ENCODE measurements at places on chromosomes 2 and 18.

- no peak for DNase-seq
Observed at GRCh38 chr18:46061387-46061786, 10.7 kb downstream of the PSTPIP2 start.

DNA sequence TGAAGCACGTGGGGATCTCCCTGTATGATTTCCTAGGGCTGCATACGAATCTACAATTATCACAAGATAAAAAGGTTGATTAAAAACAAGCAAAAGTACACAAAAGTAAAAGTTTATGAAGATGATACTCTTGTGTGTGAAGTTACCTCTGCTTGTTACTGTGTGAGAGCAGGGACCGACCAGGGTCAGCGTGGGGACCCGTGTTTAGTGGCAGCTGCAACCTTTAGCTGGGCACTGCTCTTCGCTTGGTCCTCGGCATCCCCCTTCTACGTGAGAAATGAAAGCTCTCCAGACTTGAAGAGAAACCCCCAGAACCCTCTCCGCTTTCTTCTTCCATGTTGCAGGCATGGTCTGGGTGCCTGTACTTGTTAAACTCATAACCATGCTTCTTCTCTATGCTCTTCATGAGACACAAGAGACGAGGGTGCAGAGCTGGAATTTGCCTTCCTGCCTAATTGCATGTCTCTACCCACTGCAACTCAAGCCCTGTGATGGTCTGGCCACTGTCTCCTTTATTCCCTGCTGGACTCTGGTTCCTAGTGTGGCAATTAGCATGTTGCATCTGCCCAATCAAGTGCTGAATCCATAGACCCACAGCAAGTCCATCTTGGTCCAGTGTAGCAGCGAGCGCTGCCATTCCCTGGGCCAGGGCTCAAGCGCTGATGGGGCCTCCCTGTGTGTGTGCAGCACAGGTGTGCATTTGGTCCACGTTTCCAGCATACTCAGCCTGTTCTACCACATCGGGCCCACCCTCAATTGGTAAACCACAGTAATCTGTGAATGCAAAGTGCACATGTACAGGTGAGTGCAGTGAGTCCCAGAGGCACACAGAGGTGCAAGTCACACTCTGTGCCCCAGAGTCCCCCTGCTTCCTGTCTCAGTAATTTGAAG is 88.5 kb downstream of the TWIST2 start:
- DNase-seq: no peak

- DNase-seq: no peak
Observed at GRCh38 chr2:241540401-241540770, 18.2 kb upstream of the BOK start.

- DNase-seq: no peak
Observed at GRCh38 chr2:191202209-191202721, 42.9 kb upstream of the MYO1B start.

GRCh38 chr18:77711096-77711495 is 461.4 kb downstream of the GALR1 start:
- DNase-seq: no peak

- DNase-seq: no peak
Observed at GRCh38 chr2:134722728-134723127, 3.9 kb upstream of the TMEM163 start.

DNA sequence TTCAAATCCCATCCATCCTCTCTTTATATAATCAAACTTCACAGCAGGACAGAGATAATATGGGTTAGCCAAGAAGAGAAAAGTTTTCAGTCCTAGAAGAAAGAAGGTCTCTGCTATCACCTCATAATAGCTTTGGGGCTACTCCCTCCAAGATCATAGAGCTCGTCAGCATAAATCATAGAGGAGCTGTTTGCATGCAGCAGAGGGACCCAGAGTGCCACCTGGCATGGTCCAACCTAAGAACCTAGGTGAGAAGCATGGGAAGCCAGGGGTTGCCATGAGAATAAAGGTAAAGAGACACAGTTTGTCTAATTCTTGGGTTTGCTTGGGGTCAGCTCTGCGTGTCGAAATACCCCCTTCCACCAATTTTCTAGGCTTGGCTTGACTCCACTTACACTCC is 87.1 kb upstream of the CYP1B1 start:
- DNase-seq: no peak

DNA sequence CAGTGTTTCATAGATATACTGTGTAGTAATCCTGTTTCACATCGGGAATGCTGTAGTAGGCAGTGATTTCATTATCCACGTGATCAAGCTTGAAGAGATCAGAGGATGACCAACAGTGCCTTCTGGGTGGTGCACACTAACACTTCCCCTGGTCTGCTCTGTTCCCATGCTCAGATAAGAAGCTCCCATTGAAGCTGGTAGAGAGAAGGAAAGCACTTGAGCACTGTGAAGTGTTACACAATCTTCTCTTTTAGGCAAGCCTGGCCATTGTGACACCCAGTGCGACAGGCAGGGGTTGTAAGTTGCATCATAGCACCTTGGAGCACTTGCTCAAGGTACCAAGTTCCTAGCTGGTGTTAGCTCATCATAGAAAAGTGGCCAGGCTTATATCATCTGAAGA is 30.6 kb upstream of the GPD2 start:
- DNase-seq: no peak

GRCh38 chr18:63534615-63535014 is 7.6 kb upstream of the SERPINB12 start:
- DNase-seq: no peak

DNA sequence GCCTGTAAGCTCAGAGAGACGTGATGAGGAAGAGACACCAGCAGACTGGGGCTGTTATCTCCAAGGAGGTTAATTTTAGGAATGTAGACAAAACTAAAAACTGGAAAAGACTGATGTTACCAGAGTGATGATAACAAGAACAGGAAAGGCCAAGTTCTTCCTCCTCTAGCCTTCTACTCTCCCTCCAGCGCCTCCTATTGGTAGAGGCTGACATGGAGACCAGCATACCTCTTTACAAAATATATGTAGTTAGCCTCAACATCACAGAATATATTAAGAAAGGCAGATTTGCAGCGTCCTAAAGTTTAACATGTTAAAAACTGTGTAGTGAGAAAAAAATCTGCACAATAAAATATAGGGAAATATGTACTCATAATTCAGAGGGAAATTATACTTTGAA is 66.0 kb downstream of the TCF4 start:
- DNase-seq: no peak

GRCh38 chr18:48947092-48947491 is 3.7 kb downstream of the SMAD7 start:
- DNase-seq: no peak

DNA sequence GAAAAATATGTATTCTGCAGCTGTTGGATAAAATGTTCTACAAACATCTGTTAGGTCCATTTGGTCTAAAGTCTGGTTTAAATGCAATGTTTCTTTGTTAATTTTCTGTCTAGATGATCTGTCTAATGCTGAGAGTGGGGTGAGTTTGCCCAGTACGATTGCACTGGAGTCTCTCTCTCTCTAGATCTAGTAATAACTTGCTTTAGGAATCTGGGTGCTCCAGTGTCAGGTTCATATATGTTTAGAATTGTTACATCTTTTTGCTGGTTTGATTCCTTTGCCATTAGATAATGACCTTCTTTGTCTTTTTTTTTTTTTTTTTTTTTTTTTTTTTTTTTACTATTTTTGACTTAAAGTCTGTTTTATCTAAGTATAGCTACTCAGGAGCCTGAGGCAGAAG is 10.4 kb downstream of the GCC2 start:
- no peak for DNase-seq

GRCh38 chr2:56729212-56729611 is 545.4 kb downstream of the CCDC85A start:
- DNase-seq: no peak

GRCh38 chr2:123723706-123724105 is 301.4 kb upstream of the CNTNAP5 start:
- no peak for DNase-seq

DNA sequence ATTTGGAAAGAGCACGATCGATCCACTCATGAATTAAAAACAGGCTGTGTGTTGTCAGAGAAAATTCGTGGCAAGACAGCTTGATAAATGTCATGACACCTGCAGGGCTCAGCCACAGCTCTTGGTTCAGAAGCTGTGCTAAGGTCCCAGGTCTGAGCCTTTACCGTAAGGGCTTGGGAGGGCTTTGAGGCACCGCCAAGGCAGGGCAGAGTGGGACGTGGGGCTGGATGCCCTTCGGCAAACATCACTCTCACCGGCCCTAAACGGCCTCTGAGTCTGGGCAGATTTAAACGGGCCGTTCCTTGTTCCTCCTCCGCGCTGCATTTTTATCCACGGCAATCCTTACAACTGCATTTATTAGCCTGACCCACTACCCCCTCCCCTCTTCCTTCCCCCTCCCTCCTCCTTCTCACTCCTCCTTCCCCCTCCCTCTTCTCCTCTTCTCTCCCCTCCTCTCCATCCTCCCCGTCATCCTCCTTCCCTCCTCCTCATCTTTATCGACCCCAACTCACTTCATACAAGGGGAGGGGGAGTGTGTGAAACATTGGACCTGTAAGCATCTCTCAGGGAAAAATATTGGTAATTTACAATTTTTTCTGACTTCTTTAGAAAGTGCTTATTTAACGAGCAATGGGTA is 33.9 kb downstream of the MBP start:
- DNase-seq: no peak

- DNase-seq: no peak
Observed at GRCh38 chr18:72444111-72444797, 99.9 kb downstream of the CBLN2 start.

- DNase-seq: peak; percentile 48
Observed at GRCh38 chr2:136116151-136116812, 1.7 kb downstream of the CXCR4 start.

GRCh38 chr18:35345460-35345921 is 1.3 kb upstream of the ZNF24 start:
- DNase-seq: no peak

GRCh38 chr2:12718015-12718671 is 1.4 kb downstream of the TRIB2 start:
- no peak for DNase-seq

GRCh38 chr2:69315160-69315761 is 71.8 kb downstream of the GFPT1 start:
- DNase-seq: no peak

DNA sequence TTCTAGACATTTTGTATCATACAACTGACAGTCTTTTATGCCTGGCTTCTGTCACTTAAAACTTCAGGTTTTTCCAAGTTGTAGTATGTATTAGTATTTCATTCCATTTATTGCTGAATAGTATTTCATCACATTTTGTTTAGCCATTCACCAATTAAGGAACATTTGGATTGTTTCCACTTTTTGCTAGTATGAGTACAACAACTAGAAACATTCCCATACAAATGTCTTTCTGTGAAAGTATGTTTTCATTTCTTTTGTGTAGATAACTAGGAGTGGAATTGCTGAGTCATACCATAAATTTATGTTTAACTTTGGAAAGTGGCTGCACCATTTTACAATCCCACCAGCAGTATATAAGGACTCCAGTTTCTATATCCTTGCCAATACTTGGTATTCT is 135.9 kb downstream of the ATAD2B start:
- DNase-seq: no peak

DNA sequence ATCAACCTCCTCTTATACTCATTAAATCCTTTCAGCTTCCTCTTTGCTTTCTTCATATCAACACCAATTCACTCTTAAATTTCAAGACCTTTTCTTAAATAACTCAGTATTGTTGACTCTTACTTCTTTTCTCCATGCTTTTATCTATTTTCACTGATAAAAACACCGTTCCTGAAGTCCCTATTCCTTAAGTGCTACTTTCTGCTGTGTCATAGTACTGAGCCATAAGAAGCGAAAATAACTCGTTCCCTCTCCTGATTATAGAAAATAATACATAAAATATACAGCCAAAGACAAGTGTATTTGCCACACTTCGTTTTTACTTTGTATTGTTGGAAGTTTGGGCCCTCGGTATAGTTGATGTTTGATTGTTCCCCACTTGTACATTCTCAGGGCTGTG is 181.0 kb downstream of the DIS3L2 start:
- no peak for DNase-seq

DNA sequence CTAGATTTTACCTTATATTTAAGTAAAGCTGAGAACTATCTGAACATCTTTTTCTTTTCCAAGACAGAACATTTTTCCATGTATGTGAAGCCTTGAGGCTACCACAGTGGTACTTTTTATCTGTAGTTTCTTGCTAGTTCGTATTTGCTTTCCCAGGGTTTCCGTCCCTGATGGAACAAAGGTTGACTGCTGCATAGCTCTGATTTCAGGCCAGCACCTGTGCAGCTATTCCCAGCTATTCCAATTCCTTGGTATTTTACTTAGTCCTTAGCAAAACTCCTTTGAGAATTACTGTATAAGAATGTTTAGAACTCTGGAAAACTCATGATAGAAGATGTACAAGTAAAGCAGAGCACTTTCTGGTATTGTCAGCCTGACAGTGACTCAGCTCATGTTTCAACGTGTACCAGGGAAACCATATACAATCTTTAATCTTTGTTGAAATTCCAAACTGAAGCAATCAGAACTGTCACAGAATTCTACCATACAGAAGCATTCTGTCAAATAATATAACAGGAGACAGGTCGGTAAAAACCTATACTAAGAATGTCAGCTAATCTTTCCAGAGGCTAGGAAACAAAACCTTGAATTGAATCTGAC is 162.2 kb downstream of the PKP4 start:
- DNase-seq: no peak

DNA sequence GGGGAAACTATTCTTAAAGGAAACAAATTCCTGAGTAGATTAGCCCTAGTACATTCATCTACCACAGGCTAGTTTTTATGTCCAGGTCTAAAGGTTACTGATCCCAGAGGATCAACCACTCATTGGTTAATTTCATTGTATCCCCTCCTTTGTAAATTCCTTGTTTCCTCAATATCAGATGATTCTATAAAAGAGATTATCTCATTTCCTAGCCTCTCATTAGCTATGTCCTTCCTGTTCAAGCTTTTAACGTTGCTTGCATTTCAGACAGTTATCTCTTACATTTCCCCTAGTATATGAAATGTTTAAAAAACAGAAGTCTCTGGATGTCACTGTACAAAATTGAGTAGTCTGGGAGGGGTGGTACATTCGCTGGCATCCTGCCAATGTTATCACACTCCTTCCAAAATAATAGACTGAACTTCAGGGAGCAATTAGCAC is 24.2 kb upstream of the ARMC9 start:
- no peak for DNase-seq

DNA sequence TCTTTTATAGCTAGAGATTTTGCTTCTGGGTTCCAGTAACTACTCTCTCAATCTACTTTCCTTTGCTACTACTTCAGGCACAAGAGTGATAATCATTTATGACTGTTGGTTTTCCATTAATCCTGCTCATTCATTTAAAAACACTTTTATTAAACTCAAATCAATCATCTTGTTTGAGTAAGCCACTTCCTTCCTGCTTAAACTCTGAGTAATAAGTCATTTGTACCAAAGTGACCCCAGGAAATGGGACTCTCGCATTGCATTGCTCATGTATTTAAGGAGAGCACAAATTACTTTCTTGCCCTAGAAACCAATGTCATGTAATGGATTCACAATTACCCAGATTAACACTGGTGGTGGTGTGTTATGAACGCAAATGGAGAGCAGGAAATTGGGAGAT is 270.7 kb upstream of the HNMT start:
- no peak for DNase-seq

DNA sequence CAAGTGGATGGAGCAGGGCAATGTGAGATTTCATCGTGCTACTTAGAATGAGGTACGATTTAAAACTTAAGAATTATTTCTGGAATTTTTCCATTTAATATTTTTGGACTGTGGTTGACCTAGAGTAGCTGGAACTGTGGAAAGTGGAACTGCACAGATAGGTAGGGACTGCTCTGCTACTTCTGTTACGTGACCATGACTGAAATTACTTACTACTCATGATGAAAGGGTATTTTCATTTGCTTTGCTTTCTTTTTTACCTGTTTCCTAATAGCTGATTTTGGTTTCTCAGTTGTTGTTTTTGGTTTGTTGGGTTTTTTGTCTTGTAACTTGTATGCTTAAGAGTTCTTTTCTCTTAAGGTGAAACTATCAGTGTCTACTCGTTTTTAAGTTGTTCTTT is 11.4 kb downstream of the UBE2E3 start:
- no peak for DNase-seq
